ENCODE measurements at places on chromosomes 7 and 10.

DNA sequence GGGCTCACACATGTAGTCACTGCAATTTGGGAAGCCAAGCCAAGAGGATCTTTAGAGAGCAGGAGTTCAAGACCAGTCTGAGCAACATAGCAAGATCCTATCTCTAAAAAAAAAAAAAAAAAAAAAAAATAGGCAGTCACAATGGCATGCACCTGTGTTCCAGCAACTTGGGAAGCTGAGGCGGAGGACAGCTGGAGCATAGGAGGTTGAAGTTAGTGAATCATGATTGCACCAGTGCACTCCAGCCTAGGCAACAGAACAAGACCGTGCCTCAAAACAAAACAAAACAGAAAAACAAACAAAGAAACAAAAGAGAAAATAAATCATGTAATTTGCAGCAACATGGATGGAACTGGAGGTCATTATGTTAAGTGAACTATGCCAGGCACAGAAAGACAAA is 33.6 kb upstream of the BICC1 start:
- no peak for DNase-seq

DNA sequence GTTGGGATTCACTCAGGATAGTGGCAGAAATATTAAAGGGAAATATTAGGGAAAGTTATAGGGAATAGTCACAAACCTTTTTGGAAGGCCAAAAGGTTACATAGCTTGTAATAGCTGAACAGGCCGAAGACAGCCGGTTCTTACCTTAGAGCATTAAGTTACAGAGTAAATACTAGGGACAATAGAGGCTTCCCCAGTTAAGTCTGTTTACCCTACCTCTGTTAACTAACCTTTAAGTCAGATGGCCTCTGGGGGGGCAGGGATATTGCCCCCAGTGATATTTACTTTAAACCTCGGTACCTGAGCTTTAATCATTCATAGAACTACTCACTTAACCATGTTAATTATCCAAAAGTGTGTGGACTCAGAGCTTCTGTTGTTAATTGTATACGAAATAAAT is 7.4 kb downstream of the POLR1F start:
- no peak for DNase-seq

- DNase-seq = no peak
These were observed 22.5 kb downstream of the HHEX start for GRCh38 chr10:92712016-92712889.

DNA sequence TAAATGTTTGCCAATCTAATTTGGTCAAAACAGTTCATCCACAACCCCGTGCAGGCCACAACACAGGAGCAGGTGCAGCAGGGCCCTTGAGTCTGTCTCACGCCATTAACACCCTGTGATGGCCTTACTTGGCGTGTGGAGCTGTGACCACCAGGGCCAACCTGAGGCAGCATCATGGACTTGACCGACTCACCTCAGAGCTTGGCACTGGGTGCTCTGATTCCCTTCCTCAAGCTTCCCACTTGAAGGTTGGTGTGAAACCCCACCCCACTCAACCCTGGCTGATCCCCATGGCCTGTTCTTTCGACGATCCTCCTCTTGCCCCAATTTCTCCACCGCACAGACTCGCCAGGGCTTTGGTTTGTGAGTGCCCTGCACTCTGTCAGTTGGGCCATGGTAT is 623.1 kb downstream of the PTPRN2 start:
- no peak for DNase-seq

- DNase-seq = no peak
These were observed 5.0 kb downstream of the COL26A1 start for GRCh38 chr7:101367676-101368075.

DNA sequence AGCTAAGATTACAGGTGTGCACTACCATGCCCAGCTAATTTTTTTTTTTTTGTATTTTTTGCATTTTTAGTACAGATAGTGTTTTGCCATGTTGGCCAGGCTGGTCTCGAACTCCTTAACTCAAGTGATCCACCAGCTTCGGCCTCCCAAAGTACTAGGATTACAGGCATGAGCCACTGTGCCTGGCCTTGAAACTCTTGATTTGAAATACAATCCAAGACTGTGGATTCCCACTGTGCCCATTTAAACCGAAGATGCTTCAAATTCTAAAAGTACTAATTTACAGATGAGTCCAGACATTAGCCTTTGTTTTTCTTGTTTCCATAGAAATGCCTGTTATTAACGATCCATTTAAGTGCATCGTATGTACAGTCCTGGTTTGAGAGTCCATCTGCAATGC is 130.9 kb downstream of the CACNA2D1 start:
- DNase-seq = no peak

DNA sequence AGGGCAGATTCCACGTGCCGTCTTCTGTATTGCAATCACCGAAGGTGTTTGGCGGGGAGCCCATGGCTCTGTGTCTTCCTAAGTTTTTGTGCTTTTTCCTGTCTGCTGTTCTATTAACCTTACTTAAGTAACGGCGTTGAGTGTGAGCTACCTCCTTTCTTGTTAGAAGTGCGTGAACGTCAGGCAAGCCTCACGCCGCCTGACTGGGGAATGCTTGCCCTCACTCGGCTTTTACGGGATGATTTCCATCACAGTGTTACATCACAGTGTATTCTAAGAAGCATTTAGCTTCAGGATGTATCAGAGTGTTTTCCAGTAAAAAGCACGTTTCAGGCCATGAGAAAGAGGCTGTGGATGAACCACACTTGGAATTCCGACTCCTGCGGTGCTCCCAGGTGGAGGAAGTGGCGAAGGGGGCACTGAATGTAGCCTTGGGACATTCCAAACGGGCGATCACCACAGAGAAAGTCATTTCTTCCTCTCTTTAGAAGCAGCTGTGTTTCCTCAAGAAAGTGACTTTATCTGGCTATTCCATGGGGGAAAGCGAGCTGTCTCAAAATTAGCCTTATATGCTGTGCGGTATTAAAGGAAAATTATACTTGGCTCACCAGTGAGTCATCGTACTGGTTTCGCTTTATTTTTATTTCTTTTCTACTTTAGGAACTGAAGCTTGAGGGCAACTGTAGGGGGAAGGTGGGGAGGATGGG is 290.7 kb downstream of the KLF6 start:
- no peak for DNase-seq

- no peak for DNase-seq
These were observed 363.6 kb downstream of the DNAJB6 start for GRCh38 chr7:157700231-157701005.

DNA sequence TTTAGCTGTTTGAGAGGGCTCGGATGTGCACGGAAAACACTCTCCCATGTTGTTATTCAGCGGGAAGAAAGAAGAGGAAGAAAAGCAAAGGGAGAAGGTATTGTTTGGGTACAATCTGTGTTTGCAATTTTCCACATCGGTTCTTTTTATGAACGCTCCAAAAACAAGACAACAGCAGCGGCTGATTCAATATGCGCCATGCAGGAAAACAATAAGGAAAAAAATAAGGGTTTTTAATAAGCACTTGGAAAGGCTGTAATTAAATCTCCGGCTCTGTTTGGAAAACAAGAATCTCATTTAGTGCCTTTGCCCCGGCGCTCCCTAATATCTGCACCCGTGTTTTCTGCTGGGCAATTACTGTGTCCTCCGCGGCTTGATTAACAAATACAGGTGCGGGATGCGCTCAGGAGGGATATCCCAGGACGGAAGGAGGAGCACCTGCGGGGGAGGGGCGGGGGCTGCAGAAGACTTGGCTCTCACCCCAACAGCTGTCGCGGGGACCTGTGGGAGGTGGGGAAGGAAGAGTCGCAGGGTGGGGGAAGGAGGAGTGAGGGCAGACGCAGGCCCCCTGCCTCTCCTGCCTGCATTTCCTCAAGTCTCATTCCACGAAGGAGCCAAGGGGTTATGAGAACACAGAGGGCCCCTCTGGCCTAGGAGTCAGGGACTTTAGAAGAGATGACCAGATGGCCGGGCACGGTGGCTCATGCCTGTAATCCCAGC is 181.5 kb upstream of the PODXL start:
- no peak for DNase-seq

DNA sequence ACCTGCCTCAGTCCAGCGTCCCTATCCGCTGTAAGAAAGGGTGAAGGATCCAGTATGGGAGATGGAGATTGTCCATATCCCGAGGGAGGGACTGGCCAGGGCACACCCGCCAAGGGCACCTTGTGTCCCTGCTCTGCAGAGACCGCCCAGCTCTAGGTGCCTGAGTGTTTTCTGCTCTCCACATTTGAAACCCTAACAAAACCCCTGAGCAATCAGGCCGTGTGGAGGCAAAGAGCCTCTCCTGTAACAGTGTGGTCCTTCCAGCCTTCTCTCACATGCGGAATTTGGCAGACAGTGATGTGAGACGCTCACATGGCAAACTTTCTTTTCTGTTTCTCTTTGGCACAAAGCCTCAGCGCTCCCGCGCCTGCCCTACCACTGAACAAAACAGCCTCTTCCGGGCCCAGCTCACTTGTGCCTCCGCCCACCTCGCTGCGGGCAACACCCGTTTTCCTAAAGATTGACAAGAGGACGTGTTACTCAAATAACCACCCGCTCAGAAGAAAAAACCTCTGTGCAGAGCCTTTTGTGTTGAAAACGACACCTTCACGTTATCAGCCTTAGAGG is 514.8 kb downstream of the DNAJB6 start:
- peak; percentile 63 for DNase-seq

DNA sequence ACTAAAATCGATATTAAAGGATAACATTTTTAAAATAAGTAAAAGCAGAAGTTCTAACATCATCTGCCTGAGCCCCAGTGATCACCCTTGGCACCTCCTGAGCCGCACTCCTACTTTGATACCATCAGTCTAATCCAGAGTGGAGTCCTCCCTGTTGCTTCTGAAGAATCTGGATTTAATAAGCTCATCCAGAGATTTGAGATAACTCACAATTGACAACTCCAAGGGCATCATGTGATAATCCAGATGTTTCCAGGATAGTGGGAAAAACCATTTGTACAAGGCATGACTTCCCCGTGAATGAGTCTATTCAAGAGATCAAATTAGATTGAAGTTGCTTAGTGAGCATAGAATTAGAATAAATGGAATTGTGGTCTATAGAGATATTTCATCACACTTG is 475.8 kb upstream of the C7orf33 start:
- no peak for DNase-seq

DNA sequence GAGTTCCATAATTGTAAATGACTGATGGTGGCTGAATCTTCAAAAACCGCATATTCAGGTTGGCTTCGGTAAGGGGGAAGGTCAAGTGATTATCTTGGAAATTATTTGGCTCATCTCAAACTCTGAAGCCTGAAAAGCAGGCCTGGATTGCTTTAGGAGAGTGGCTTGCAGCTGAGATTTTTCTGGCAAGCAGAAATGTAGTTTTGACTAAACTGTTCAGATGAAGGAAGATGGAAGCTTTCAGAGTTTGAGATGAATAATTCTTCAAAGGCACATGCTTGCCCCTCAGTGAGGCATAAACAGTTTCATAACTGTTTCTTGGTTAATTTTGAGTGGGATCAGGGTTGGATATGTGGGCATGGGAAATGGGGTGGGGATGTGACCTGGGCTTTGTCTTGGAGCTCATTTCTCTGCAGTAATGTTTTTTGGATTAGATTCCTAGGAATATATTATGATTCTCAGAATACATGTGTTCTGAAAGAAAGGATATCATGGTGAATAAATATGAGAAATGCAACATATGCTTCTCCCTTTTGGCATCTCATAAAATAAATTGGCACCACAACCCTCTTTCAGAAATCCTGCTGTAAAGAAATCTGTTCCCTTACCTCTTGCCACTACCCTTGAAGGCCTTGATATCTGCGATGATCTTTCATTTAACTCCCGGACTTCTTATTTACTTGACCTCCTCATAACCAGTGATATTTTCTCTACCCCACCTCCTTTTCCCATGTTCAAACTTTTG is 469.2 kb downstream of the ADRA2A start:
- DNase-seq = no peak

DNA sequence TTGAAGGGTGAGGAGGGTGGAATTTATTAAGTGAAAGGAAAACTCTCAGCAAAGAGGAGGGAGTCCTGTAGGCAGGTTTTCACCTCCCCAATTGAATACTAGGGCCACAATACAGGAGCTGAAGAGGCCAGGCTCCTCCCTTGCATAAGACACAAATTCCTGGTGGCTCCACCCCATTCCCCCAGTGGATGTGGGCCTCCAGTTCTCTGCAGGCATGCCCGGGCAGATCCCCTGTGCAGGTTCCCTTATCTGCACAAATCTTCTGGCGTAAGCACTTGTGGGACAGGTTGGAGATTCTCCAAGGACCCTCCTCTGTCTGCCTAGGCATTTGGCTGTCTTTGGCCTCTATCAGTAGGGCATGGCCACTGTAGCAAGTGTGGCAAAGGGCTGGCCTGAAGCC is 847.1 kb upstream of the MBL2 start:
- DNase-seq = no peak

DNA sequence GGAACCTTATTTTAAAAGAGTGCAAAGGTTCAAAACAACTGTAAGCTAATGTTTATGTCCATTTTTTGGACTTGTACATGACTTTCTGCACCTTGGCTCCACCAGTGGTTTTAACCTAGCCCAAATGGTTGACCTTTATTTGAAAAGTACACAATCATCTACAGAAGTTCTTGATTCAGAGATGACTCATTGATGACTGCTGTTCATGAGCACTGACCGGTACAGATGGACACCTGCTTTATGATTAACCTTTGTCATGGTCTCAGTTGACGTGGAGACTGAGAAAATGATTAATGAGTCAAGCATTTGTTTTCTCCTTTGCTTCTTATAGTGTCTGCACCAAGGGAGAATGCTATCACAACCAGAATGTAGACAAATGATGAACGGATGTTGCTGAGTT is 55.7 kb upstream of the PTER start:
- DNase-seq = no peak

DNA sequence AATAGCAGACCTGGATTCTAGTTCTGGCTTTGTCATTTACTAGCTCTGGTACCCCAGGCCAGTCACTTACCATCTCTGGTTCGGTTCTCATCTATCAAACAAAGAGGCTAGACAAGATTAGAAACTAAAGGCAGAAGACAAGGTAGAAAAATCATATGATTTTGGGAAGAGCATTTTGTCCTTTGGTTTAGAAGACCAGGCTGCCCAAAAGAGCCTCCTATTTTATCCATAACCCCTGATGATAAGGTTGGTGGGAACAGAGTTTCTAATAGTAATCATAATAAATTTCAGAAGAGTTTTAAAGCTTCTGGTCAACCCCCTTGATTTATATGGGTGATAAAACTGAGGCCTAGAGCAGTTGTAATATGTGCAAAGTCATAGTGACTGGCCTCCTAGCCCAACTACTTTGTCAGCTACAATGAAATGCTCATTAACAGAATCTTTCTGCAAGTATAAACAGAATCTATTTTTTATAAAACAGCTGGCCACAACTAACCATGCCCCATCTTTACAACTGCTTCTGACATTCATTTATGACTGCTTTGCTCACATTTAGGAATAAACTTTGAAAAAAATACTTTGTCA is 23.4 kb downstream of the COX15 start:
- no peak for DNase-seq

- DNase-seq = no peak
These were observed 756.3 kb downstream of the NXPH1 start for GRCh38 chr7:9189703-9190102.

DNA sequence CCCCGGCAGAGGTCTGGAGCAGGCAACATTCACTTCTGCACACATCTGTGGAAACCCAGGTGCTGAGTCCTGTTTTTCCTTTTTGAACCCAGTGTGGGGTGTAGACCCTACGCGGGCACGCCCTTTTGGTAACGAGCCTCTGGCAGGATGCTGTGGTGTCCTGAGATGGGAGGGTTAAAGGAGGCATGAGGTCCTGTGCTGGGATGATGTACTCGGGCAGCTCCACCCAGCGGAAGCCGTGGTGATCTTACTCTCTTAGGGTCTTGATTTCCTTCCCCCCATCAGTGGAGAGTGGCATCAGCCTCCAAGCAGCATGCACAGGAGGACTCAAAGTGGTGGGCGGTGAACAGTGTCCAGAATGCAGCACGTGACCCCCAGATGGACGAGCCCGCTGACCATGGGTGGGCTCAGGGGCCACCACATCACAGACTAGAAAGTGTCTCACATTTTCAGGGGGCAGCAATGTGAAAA is 148.6 kb downstream of the DNAJB6 start:
- DNase-seq = no peak

All from activated T-cell treated with anti-CD3 and anti-CD28 coated beads for 4 hours (primary cell).